ENCODE measurements at places on chromosomes 1 and 21.

DNA sequence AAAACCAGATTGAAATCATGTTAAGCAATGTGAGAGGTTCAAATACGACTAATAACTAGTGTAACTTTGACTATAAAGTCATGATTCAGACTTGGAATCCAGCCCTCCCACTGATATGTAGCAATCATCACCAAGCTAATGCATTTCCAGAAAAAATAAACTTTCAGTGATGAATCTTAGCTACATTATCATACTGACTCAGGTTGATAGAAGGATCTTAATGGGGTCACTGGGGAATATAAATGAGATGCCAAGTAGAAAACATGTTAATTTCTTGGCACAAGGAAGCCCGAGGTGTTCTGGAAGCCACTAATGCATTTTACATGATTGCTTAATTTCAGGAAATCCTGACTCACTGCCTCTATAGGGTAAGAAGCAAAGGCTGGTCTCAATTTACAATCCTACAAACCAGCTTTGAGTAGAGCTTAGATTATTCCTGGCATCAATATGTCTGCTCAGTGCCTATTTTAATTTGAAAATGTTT, 67.7 kb downstream of the SELENOF start:
- DNase-seq, result no peak

DNA sequence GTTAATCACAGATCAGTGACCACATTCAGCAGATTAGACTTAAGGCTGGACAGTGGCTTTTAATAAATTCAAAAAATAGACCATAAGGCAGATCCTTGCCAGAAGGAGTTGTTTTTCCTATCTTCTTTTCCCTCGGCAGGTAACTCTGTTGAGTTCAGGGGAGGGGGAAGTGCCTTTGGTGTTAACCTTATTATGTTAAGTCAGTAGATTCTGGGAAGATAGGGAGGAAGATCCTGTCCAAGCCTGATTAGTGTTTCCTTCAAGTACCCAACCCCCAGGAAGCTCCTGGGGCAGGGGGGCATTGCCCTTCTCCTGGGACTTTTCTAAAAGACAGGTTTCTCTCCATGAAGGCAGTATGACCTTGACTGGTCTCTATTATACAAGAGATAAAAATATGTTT, 87.4 kb downstream of the ELAVL4 start:
- no peak for DNase-seq

GRCh38 chr1:99808391-99809115, 41.6 kb upstream of the AGL start:
- peak; percentile 8 for DNase-seq

GRCh38 chr1:12542616-12543592, 75.1 kb downstream of the DHRS3 start:
- no peak for DNase-seq

DNA sequence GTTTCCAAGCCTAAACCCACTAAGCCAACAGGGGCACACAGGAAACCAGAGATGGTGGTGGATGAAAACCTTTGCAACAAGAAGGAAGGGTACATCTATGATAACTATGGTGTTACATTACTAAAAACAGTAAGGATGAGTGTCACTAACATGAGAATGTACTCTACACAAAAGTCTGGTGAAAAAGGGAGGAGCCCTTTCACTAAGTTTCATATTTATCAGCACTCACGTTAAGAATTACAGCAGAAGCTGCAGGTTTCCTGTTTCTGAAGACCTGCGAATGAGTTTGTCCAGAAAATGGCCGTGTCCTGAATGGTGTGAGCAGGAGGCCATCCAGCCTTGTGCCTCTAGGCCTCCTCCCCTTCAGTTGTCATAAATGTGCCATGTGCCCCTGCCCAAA, 17.8 kb downstream of the ABCG1 start:
- peak; percentile 29 for DNase-seq

DNA sequence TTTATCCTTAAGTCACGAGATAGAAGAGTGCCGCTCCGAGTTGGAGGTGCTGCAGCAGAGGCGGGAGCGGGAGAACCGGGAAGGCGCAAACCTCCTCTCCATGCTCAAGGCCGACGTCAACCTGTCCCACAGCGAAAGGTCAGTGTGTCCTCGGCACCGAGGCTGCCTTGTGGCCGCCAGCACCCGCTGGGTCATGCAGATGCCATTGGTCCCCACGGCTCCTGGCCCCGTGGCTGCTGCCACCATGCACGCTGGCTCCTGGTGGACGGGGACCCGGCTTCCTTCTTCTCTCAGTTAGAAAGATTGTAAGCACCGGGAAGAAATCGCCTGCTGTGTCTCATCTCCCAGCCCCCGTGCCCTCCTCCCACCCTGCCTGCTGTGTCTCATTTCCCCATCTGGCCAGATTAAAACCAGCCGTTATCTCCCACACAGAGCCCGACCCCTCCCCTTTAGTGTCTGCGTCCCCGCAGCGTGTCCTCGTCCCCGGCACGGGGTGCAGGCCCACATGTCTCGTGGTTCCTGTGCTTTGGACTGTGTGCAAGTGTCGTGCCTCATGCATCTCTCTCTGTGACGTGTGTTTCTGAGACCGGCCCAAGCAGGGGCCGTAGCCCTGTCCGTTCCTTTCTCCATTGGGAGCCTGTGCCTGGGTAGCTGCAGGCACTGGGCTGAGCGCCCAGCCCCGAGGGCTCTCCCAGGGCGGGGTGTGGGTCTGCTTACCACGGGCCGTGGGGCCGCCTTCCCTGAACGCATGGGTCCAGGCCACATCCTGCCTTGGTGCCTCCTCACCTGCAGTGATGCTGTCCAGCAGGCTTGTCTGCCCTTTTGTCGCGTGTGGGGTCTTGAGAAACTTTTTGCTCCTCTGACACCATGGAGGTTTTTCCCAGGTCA, 62.1 kb downstream of the PCNT start:
- no peak for DNase-seq

DNA sequence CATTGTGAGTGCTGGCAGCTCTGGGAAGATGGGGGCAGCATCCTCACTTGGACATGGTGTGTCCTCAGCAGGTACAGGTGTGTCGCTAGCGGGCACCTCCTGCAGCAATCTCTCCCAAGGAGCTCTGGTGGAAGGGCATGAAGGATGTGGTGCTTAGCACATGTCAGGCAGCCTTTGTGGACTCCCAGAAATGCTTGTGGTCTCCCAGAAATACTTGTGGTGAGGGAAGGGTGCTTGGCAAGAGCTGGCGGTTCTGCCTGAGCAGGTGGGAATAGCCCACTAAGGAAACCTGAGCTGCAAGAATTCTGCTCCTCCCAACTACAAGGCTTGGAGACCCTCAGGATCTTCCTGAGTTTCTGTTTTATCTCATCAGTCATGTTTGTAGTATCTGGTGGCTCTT, 371.6 kb downstream of the PRDM2 start:
- DNase-seq, result no peak

Data from CD4-positive, alpha-beta T cell treated with Interleukin-1 beta for 1 hour (primary cell).